ENCODE measurements at places on chromosomes 2 and 18.

- DNase-seq = no peak
Observed at GRCh38 chr2:144663207-144663606, 143.3 kb upstream of the ZEB2 start.

GRCh38 chr18:74478880-74479279, 17.3 kb upstream of the CNDP2 start:
- no peak for DNase-seq

DNA sequence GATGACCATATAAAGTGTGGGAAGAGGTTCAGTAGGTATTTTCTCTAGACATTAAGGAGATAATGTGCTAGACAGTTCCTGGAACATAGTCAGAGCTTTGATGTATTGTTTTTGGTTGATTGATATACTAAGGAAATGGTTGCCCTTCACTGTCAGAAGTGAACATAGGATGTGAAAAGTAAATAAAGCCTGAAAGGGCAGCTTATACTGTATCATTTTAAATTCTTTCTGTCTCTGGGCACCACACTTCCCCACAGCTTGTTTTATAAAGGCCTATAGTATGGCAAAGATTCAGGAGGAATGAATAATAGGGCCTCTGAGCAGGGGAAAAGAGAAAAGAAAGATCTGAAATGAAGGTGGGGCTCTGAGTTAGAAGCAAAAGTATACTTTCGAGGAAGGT, 72.7 kb upstream of the ITPRID2 start:
- DNase-seq = no peak

DNA sequence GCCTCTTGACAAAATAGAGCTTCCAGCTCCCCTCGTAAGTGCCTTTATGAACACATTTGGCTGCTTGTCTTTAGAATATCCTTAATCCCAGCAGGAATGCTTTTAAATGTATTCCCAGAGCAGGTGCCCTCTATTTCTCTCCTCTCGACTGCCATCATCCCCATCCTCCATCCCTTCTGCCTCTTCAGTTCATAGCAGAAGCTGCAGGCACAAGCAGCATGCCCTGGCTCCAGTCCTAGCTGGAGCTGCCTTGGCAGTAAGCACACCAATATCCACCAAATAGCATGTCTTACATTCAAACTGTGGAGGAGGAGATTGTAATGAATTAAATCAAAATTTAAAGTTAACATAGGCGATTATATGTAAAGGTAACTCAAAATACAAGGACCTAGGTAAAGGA, 891.3 kb upstream of the SLC39A10 start:
- no peak for DNase-seq

All from muscle of arm (tissue), 14 donors.